ENCODE measurements at places on chromosomes 12 and 14.
A peak's percentile ranks its signal among the peaks of the same experiment; 100 is the strongest.

- no peak for DNase-seq
Observed at GRCh38 chr12:132510746-132511477, 21.0 kb downstream of the FBRSL1 start.

DNA sequence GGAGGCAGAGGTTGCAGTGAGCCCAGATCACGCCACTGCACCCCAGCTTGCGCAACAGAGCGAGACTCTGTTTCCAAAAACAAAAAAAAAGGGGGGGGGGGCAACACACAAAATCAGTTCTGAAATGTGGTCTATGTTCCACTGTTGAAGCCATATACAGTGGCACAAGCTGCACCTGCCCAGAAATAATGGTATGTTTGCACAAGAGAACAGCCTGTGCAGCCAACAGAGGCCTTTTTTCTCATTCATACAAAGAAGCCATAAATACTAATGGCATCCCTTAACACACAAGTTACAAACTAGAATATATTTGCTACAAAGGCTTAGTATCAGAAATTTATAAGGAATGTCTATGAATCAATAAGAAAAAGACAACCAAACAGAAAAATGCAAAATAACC lies 37.1 kb downstream of the ITPR2 start:
- DNase-seq, result no peak

DNA sequence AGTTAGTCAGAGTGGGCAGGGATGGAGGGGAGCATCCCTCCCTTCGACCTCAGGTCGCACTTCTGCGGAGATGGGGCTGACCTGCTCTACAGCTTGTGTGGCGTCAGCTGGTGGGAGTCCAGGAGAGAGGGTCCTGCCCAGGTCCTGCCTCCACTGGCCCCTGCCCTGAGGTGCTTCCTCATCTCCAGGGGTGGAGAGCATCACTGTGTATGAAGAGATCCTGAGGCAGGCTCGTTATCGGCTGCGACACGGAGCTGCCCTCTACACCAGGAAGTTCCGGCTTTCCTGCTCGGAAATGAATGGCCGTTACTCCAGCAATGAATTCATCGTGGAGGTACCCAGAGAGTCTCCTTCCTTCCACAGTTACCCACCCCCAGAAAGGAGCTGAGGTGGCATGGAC lies 20.2 kb downstream of the CLSTN3 start:
- no peak for DNase-seq

DNA sequence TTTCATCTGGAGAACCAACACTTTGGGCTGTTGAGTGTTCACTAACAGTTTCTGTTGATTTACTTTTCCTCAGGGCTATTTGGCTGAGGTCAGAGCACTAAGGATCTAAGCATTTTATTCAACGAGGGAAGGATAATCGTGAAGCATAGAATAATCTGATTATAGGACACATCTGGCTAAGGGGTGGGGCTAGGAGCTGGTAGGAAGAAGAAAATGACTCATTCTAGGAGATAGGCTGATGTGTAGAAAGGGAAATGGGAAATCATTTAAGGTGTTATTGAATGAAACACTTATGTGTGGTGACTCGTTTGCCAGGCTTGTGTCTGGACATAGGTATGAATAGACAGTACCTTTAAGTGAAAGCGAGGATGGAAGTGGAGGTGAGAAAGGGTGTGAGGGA lies 167.2 kb downstream of the ETNK1 start:
- DNase-seq, result peak; percentile 40

DNA sequence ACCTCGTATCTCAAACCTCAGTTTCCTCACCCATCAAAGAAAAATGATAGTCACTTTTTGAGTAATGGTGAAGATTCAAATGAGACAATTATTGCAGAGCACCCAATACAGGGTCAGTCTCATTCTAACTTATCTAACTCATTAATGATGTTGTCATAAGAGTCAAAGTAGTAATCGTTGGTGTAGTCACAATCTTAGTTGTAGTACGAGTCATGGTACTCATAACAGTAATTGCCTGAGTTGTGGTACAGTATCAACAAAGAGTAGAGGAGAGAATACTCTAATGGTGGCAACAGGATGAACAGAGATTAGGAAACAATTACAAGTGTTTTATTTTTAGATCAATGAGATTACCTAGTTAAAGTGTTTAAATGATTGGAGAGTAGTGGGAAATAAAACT lies 93.6 kb upstream of the TMTC2 start:
- DNase-seq, result no peak

- DNase-seq, result no peak
Observed at GRCh38 chr12:82873309-82873708, 186.6 kb downstream of the TMTC2 start.

- DNase-seq, result no peak
Observed at GRCh38 chr12:107339487-107339886, 246.1 kb upstream of the CRY1 start.

- DNase-seq, result no peak
Observed at GRCh38 chr12:65355461-65355860, 77.0 kb downstream of the MSRB3 start.

- peak; percentile 91 for DNase-seq
Observed at GRCh38 chr12:80415466-80415865, 28.6 kb upstream of the PTPRQ start.

DNA sequence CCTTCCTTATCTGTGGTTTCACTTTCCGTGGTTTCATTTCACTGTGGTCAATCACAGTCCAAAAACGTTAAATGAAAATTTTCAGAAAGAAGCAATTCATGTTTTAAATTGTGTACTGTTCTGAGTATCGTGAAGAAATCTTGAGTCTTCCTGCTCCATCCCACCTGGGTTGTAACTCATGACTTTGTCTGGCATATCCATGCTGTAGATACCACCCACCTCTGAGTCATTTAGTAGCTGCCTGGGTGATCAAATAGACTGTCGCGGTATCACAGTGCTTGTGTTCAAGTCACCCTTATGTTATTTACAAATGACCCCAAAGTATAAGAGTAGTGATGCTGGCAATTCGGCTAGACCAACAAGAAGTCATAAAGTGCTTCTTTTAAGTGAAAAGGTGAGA lies 521.2 kb downstream of the AACS start:
- no peak for DNase-seq

GRCh38 chr12:116803013-116803736 lies 65.1 kb downstream of the RNFT2 start:
- no peak for DNase-seq

DNA sequence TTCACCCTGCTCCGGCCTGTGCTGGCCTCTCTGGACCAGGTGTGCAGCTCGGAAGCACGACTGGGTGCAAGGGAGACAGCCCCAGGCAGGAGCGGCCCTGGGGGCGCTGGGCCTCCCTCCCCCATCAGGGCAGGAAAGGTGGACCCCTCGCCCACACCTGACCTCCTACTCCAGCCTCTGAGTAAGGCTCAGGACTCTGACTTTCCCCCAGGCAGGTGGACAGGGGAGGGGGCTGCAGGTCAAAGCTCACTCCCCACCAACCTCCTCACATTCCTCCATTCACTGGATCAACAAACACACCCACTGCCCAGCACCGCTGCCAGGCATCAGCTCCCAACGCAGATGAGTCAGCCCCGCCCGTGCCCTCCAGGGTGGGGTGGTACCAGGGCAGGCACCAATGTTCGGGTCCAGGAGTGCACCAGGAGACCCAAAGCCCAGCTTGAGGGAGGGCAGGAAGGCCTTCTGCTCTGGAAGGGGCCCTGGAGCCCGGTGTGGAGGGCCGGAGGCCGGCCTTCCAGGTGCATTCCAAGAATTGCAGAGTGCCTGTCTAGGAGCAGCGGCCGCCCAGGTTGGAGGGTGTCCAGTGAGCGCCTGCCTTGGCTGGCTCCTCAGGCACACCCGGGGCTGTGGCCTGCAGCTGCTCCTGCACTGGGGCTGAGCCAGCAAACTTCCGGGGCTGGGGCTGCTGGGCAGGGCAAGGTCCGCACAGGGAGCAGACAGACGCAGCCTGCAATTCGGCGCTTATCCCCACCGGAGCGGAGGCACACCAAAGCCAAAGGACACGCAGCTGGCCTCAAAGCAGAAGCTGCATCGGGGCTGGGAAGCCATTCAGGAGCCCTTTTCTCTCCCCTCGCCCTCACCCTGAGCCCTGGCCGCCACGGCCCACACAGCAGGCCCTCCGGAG lies 1.6 kb upstream of the INF2 start:
- DNase-seq, result no peak

GRCh38 chr14:89681086-89682018 lies 264.3 kb upstream of the FOXN3 start:
- DNase-seq, result no peak

DNA sequence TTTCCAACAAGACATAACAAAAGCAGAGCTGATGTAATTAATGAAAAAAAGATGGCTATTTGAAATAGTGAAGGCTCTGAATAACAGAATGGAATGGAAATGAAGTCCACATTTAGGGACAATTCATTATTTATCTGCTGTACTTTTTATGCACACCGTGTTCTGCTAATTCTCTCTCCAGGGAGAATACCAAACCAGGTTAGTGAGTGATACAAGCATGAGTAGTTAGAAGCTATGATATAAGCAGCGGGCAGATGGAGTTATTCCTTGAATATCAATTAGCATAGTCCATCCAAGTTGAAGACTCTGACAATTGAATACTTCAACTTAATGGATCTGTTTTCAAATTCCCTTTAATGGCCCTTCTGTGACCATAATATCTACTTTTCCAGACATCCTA lies 162.1 kb upstream of the TMTC2 start:
- DNase-seq, result no peak

DNA sequence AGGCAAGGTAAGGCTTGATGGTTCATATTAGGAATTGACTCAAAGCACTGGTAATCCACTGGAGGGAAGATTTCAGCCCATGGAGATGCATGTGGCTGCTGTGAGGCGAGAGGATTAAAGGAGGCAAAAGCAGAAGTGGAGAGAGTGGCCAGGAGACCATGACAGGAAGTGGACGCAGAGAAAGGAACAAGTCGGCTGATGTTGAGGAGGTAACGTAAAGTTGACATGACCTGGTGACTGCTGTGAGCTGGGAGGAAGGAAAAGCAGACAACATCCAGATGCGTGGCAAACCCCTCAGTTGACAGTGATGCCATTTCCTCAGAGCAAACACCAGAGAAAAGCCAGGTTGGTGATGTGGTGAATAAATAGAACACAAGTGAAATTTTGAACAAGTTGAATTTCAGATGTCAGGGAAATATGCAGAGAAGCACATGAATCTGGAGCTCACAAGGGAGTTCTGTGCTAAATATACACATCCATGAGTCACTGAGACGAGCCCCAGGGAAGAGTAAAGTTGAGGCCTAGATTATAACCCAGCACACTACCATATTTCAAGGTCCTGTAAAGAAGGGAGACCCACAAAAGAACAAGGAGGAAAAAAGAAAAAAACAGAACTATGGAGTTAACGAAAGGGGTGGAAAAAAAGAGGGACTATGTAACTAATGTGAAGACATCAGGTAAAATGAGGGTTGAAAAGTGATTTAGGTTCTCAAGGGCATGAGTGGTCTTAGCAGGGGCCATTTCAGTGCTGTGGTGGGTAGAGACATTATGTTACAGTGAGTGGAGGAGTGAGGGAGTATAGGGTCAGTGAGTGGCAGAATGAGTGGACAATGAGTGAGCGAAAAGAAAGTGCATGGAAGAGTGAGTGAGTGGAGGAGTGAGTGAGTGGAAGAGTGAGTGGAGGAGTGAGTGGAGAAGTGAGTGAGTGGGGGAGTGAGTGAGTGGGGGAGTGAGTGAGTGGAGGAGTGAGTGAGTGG lies 61.6 kb upstream of the GZMB start:
- peak; percentile 6 for DNase-seq

DNA sequence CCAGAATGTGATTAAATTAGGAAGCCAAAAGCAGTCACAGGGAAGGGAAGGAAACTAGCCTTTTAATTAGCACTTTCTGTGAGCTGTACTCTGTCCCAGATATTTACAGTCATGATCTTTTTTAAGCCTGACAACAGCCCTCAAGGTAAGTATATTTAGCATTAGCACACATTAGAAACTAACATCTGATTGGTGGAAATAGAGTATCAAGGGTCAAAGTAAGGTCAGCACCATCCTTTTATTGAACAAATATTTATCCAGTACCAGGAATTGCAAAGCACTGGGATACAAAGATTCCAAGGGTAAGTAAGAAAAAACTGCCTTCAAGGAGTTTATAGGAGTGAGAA lies 28.2 kb downstream of the RPGRIP1 start:
- DNase-seq, result no peak

- no peak for DNase-seq
Observed at GRCh38 chr12:108595711-108596647, 1.9 kb downstream of the TMEM119 start.

DNA sequence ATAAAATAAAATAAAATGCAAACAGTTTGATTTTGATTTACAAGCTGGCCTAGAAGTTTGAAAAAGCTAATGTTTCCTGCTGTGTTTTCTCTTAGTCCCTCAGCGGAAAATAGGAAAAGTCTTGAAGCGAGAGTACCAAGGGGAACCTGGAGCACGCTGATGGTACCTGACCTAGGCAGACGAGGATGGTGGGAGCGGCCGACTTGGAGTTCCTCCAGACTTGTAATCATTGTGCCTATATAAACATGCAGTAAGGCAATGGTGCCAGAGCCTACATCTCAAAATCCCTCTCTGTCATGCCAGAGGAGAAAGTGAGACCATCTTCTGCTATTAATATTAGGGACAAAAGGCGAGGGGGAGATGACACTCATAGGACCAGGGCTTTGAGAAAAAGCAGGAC lies 371.7 kb downstream of the TMEM132D start:
- DNase-seq, result no peak

- DNase-seq, result no peak
Observed at GRCh38 chr12:101933866-101934514, 56.6 kb downstream of the DRAM1 start.

- DNase-seq, result peak; percentile 40
Observed at GRCh38 chr14:79011091-79011919, 841.1 kb downstream of the NRXN3 start.

DNA sequence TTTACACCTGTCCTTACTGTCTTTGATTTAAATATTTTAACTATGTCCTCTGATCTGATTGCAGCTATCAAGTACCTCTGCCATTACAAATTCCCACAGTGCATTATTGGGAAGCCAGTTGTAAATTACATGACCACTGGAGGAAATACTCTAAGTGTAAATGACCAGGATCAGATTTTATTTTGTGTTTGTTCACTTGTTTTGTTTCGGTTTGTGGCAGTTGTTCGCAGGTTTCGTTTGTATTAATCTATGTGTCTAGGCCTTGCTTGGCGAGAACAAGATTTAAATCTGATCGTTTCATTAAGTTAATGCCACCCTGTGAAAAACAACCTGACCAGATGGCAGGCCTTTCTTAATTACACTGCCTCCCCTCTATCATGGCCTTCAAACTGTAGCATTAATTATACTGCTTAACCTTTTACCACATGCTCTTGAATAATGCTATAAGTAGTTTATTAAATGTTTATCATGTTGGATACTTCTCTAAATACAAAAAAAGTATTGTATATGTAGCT lies 990.1 kb downstream of the TMTC2 start:
- DNase-seq, result no peak

GRCh38 chr12:6970096-6970527 lies 352 bp downstream of the PHB2 start:
- peak; percentile 44 for DNase-seq

All from OCI-M1 (cell line).